ENCODE measurements at places on chromosomes 2 and 18.

DNA sequence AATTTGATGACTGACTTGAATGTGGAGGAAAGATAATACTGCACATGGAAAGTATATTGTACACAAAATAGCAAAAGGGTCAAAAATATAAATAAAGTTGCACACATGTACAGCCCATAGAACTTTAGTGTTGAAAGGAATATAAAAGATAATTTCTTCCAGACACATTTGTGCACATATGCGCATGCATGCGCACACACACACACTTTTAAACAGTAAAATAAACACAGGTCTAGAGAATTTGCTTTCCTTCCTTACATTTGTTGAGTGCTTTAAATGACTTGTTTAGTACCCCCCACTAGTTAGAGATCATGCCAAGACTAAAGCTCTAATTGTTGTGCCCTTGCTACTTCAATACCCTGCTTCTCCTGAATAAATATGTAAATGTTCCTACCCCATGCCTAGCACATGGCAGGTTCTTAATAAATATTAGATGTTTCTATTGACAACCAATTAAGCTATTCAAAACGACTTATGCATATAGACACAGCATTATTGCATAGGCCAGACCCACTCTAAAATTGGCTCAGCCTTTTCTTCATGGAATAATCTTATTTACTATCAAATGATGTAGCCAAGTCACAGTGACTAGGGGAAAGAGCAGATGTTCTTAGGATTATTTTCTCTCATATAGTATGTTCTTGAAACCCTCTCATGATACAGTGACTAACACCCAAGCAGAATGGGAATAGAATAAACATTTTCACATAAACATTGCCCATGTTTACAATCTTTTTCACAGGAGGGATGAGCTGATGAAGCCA lies 165.5 kb upstream of the ACVR2A start:
- DNase-seq: no peak

DNA sequence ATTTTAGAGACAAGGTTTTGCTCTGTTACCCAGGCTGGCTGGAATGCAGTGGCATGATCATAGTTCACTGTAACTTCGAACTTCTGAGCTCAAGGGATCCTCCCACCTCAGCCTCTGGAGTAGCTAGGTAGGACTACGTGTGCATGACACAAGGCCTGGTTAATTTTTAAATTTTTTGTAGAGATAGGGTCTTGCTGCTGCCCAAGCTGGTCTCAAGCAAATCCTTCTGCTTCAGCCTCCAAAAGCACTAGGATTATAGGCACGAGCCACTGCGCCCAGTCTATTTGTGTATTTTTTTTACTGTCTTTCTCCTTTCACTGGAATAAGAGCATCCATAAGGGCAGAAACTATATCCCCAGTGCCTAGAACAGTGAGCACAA lies 89.3 kb downstream of the PLEKHM3 start:
- no peak for DNase-seq

- DNase-seq: no peak
These were observed 101.7 kb downstream of the ANKRD44 start for GRCh38 chr2:197208841-197209240.

DNA sequence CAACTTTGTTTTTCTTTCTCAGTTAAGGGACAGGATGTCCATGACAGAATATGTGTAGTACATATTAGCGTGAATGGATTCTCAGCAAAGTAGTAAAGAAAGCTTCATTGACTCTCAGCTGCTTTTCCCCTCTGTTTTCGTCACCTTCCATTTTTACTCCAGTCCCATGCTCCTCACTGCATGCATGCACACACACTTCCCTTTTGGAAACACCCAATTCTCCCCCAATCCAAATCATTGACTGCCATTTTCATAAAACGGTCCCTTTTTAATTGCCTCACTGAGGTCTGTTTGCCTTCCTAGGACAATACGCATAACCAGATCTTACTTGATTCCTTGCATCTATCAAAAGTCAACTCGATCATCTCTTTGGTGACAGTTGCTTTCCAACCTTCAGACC lies 287.5 kb upstream of the PARD3B start:
- no peak for DNase-seq

DNA sequence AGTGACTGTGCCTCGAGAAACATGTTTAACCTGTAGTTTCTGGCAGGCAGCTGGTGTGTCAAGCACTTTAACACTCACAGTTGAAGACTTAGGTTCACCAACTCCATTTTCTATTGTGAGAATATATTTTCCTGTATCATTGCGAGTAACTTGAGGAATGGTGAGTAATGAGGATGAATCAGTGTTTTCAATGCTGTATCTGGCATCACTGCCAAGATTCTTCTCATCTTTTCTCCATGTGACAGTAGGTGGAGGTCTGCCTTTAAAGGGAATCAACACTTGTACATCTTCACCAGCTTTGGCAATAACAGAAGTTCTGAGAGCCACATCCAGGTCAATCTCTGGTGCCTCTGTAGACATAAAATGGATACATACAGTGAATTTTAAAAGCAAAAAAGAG lies 72.8 kb downstream of the PLEKHA3 start:
- no peak for DNase-seq

DNA sequence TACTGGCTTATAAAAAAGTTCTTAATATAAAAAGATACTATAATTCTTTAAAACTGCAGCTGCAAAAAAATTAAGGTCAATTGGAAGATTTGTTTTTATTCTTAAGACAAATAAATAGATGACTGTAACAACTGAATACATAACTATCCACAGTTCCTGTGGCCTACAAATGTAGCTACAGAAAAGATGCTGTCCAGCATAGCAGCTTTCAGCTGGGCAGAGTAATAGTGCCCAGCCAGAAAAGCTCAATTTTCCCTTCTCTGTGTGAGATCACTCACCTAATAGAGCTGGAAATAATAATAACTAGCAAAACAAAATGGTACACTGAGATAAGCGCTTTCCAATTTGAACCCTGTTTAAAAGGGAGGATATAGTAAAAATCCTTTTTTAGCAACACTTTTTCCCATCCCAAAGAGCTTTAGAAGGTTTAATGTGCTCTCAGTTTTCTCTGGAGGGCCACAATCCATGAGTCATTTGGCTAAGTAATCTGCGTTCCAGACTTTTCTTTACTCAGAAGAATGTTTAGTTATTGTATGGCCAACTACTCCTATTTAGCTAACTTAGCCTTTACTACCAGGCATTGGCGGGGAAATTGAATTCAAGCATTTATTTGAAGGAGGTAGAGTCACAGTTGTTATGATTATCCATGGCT lies 158.1 kb upstream of the SLC39A10 start:
- DNase-seq: no peak

DNA sequence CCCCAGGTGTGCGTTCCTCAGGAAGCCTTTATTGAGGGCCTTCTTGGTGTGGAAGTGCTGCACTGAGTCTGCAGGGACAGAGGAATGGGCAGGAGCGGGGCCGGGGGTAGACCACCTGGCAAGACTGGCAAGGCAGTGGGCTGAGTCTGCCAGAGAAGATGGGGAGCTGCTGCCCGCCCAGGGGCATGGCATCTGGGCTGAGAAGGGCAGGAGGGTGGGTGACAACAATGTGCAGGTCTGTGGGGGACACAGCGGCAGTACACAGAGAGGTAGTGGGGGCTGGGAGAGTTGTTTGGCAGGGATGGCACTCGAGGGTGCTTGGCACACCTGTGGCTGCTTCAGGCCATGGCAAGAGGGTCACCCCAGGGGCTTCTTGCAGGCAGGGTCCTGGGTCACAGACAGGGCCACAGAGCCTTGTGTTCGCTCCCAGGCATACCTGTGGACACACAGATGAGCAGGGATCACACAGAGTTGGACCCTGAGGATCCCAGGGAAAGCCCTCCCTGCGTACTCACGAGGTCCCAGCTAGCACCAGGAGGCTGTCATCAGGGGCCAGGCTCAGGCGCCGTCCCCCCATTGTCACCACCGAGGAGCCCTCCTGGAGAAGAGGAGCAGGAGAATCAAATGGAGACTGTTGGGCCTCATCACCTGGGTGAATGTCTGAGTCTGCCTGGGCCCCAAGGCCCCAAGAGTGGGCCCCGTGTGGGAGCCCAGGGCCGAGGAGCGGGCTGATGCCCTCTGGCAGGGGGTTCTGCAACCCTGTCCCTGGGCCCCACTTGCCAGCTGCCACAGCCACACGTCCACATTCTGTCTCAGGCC lies 3.4 kb upstream of the OXER1 start:
- DNase-seq: no peak

DNA sequence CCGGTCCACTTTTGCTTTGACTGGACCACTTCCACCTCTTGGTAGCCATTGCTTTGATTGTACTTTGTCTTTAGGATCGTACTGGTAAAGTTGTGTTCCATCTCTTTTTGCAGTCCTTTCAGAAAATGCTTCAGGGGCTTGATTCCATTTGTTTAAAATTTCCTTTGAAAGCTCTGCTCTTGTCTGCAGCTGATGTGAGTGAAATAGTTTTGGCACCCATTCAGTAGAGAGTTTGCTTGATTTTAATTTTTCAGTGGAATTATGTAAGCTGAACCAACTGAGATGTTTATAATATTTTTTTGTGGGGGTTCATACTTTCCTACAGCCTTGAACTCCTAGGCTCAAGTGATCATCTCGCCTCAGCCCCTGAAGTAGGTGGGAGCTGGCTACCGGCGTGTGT lies 7.6 kb upstream of the MIB1 start:
- no peak for DNase-seq

GRCh38 chr2:71749671-71750101 lies 296.3 kb downstream of the DYSF start:
- no peak for DNase-seq

- no peak for DNase-seq
These were observed 28.1 kb upstream of the PTPN2 start for GRCh38 chr18:12911929-12912703.

GRCh38 chr2:173353556-173353955 lies 1.1 kb upstream of the CDCA7 start:
- no peak for DNase-seq

GRCh38 chr2:190986221-190986953 lies 27.6 kb downstream of the STAT1 start:
- no peak for DNase-seq

DNA sequence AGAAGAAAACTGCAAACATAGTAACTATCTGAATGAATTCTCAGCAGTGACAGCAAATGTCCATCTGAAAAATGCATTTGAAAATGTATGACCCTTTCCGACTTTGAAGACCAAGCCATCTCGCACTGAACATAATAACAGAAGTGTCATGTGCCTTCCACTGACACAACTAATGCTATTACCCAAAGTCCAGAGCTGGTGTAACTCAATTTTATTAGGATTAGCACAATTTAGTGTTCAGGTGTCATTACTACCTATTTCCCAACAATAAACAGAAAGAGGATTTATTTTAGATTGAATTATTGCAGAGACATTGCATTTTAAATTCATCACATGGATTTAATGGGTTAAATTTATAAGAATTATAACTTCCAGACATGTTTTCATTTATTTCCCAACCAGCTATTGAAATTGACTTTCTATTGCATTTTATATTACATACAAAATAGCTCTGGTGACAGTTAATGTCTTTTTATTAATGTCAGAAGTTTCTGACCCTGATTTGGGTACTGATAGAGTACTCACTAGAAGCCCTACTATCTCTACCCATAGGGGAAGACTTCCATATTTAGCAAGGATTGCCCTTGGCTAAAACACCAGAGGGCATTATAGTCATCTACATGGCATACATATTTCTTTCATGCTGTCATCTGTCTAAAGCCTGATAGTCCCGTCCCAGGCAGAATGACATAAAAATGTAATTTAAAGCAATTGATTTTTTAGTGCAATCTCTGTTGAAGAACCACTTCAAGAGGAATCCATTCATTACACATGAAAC lies 7.0 kb upstream of the STK39 start:
- DNase-seq: no peak

DNA sequence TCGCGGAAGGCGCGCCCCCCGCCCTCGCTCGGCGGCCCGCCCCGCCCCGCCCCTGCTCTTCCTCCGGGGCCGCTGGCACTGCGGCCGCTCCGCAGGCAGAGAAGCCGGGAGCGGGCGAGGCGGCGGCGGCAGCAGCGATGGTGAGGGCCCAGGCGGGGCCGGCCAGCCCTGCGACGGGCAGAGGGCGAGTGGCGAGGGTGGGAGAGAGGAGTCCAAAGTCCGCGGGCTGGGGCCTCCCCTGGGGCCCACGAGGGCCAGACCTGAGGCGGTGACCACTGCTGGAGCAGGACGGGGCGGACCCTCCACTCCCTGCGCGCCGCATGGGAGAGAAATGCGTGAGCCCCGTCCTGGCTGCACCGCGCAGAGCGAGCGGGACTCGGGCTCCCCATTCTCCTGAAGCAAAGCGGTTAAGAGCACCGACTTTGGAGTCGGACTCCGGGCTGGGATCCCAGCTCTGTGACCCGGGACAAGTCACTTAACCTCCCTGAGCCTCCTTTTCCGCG lies at the start of gene VAMP5:
TSS of gene VAMP5 (plus strand) at position 78 of the 503 bp plus-strand sequence. CDS start at position 138, 60 bp downstream.
- DNase-seq: no peak

DNA sequence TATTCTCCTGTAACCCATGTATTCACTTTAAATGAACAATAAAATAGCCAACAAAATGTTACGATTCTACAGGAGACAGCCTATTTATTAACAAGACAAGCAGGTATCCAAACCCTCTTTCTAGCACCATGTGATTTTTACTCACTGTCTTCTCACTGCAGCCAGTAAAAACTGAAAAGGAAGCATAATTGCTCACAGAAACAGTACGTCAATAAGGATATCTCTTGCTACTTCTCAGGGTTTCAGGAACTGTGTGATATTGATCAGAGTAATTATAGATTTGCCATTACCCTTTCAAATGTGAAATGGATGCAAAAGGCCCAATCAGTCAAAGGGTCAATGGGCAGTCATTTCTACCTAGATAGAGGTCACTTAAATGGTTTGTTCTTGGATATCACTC lies 1473.8 kb upstream of the DDX18 start:
- DNase-seq: no peak

- no peak for DNase-seq
These were observed 412.0 kb downstream of the MEIS1 start for GRCh38 chr2:66846887-66847286.

- no peak for DNase-seq
These were observed 70.3 kb downstream of the SCN1A start for GRCh38 chr2:166057370-166058164.

- no peak for DNase-seq
These were observed 409.0 kb upstream of the POU3F3 start for GRCh38 chr2:104444889-104445288.

- no peak for DNase-seq
These were observed 87.3 kb downstream of the MARCO start for GRCh38 chr2:119029297-119029696.

DNA sequence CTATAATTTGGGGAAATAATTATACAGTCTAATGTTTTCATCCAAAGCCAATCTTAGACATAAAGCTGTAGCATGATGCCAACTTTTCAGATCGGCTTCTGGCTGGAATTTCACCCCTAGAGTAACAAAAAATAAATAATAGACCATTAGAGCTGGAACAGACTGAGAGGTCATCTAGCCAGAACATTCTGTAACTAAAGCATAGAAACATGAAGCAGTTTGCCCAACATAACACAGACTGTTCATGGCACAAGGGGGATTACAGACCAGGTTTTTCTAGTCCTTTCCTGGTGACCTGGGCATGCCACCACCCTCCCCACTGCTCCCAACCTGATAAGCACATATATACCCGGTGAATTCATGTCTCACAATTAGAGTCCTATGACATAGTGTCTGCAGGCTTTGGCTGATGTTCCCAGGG lies 116.4 kb upstream of the PPP1CB start:
- no peak for DNase-seq
